ENCODE measurements at places on chromosomes 2 and 18. TPM values are rescaled to one million over a fixed set of nuclear protein-coding genes. Genes with fewer than 3 reads are reported as not detected.

The LOXL3 gene
- total RNA-seq: 93.6 TPM

The PAX8 gene
- total RNA-seq: 5.4 TPM

The SLC30A3 gene
- total RNA-seq: not detected

The GLI2 gene
- total RNA-seq: 3.9 TPM

The FOSL2 gene
- 44.8 TPM for total RNA-seq

The ST3GAL5 gene
- total RNA-seq: 98.5 TPM

The CPLX4 gene
- not detected for total RNA-seq

The KCNK3 gene
- total RNA-seq: 2.3 TPM

The LYPD1 gene
- 23.7 TPM for total RNA-seq

The SERPINB5 gene
- total RNA-seq: not detected

The DOCK10 gene
- 45.6 TPM for total RNA-seq

The NTSR2 gene
- not detected for total RNA-seq

The MRPL30 gene
- total RNA-seq: 68.3 TPM

The GATA6 gene
- total RNA-seq: 3.3 TPM

The DOK6 gene
- total RNA-seq: not detected

The CFAP53 gene
- 0.36 TPM for total RNA-seq

The C1QL2 gene
- total RNA-seq: not detected

The NAT8 gene
- total RNA-seq: not detected

The SNORC gene
- total RNA-seq: 0.24 TPM

The CTAGE1 gene
- total RNA-seq: 1.3 TPM

The NRBP1 gene
- total RNA-seq: 138 TPM

The COL6A3 gene
- 4.1 TPM for total RNA-seq

The GAL3ST2 gene
- total RNA-seq: not detected

The PDCD1 gene
- not detected for total RNA-seq

The TXNDC2 gene
- 0.10 TPM for total RNA-seq
